ENCODE measurements at places on chromosomes 12 and 14.

DNA sequence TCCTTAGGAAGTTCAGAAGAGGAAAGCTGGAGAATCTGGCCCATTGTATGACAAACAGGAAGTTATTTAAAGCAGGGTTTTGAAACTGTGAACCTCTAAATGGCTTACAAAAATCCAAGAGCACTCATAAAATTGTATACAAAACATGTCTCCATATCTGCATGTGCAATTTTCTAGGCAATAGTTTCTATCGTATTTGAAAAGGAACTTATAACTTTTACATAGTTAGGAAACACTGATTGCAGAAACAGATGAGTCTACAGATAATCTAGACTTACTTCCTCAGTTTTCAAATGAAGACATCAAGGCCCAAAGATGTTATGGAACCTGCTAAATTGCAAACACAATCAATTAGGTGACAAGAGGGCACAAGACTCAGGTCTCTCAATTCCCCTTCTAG, 53.3 kb upstream of the ETV6 start:
- DNase-seq = no peak

GRCh38 chr12:91804533-91804932, 341.1 kb downstream of the BTG1 start:
- no peak for DNase-seq

DNA sequence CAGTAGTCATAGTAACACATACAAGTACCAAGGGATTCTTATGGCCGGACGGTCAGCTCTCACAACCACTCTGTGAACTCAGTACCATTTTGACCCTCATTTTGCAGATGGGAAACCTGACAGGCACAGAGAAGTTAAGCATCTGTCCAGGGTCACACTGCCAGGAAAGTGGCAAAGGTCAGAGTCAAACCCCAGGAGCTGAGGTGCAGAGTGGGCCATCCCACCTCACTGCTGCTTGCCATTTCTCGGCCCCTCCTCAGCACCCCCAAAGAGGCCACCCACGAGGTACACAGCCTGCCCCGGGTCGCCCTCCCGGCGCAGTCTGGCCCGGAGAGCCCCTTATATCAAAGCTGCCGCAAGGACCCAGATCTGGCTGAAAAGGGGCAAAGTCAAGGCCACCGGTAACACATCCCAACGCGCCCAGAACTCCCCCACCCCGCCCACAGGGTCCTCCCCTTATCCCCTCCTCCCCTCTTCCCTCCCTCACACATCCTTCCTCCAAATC, 1.7 kb downstream of the NCOR2 start:
- DNase-seq = no peak

DNA sequence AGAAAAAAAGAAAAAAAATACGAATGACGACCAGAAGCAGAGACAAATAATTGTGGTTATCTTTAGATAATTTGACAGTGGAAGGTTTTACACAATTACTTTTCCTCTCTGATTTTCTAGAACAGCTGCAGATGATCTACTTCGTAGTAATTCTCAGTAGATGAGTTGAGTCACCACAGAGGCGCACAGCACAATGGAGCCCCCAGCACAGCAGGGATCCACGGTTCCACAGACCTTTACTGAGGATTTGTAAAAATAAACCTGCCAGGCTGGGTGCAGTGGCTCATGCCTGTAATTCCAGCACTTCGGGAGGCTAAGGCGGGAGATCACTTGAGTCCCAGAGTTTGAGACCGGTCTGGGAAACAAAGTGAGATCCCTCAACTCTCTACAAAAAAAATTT, 29.3 kb downstream of the AMN start:
- no peak for DNase-seq

DNA sequence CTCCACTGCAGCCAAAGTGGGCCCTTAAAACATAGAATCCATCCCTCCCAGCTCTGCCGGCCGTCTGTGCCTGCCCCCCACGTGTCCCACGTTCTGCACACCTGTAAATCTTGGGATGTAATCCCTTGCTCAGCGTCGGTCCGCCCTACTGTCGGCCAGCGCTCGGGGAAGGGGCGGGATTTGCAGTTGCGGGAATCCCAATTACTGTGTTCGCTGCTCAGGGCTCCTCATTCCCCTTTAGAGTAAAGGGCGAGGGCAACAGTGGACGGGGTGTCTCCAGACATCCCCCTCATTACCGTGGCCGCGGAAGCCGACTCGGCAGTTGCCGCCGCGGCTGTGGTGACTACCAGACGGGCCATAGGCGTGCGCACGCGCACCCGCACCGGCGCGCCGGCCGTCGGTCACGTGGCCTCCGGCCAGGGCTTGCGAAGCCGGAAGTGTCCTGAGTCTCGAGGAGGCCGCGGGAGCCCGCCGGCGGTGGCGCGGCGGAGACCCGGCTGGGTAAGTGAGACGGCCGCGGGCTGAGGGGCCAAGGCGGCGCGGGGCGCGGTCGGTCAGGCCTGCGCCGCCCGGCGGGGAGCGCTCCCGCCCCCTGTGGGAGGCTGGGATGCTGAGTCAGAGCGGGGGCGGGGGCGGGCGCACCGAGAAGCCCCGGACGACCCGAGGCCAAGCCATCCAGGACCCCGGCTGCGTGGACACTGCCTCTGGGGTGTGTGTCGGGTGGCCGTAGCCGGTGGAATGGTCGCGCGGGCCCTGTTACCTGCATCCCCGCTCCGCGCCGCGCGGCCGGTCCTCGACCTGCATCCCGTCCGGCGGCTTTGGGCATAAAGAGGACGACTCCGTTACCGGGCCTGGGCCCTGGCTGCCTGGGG, at the start of gene TBK1:
TSS of gene TBK1 (plus strand) at position 434 of the 872 bp plus-strand sequence. CDS start 3,751 bp downstream, outside the sequence.
- peak; percentile 53 for DNase-seq

DNA sequence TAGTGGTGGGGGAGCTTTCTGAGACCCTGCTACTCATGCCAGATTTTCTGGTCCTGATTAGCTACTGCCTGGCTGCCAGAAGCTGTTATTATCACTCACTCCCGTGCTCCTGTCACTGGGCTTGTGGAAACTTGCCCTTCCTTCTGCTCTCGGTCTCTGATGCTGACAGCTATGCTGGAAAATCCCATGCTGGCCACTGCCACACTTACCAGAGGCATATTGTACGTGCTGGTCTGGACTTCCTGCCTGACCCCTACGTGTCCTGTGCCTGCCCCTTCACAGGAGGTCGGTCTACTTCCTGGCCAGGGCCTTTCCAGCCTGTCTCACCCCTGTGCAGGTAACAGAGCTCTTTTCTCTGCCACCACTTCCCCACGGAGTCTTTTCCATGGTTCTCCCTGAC, 149.4 kb upstream of the PLEKHG7 start:
- no peak for DNase-seq

- no peak for DNase-seq
These were observed 336.7 kb upstream of the PRICKLE1 start for GRCh38 chr12:42926232-42926631.

GRCh38 chr12:98162906-98163678, 352.3 kb upstream of the TMPO start:
- no peak for DNase-seq

DNA sequence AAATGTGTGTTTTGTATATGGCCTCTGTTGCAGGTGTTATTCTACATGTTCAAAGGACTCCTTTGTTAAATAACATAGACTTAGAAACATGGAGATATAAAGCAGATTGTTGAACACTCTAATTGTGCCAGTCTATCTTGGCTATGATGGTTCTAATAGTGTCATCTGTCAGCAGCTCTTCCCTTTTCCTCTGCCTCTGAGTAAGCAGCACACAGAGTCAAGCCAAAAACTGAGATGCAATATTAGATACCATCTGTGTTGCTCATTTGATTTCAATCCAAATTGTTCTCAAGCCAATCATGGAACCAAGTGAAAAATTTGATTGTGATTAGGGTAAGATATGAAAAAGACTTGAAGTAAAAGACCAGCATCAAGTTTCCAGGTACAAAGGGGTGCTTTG, 871.1 kb upstream of the MGAT4C start:
- no peak for DNase-seq

GRCh38 chr12:119592232-119592631, 1.3 kb upstream of the TMEM233 start:
- no peak for DNase-seq

GRCh38 chr14:20331053-20331613, 1.9 kb downstream of the CCNB1IP1 start:
- DNase-seq = no peak

GRCh38 chr12:7915661-7916403, 20.2 kb downstream of the SLC2A3 start:
- DNase-seq = no peak

- DNase-seq = no peak
These were observed 239.7 kb downstream of the SLC41A2 start for GRCh38 chr12:104718304-104718929.
